Hematopoietic multipotent progenitor cell treated with erythropoietin and hydrocortisone succinate and interleukin-3 and kit ligand, for 4 days (in vitro differentiated cells): ENCODE measurements at places on chromosomes 4 and X.

- DNase-seq, result no peak
Observed at GRCh38 chr4:627347-628125, 2.2 kb downstream of the PDE6B start.

- no peak for DNase-seq
Observed at GRCh38 chr4:122700178-122700725, 32.3 kb upstream of the BBS12 start.

- DNase-seq, result no peak
Observed at GRCh38 chrX:127177966-127178365, 358.4 kb downstream of the PRR32 start.

- peak; percentile 14 for DNase-seq
Observed at GRCh38 chr4:128572778-128573241, 236.7 kb upstream of the JADE1 start.

DNA sequence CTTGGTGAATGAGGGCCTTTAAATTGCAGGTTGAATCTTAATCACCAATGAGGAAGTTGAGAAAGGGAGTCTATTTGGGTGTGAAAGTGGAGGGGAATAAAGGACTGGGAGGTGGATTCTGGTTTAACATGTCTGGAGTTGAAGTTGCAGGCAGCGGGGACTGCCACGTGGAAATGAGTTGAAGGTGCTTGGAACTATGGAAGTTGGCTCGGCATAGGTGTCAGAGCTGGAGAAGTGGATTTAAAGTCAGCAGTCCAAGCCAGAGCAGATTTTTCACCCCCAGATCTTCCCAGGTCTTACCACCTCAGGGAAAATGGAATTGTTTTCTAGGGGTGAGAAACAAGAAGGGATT, 44.9 kb downstream of the TIGD4 start:
- DNase-seq, result peak; percentile 12

- DNase-seq, result no peak
Observed at GRCh38 chr4:104941661-104942062, 205.0 kb upstream of the TET2 start.
